ENCODE measurements at places on chromosomes 7 and 10.

GRCh38 chr7:49631071-49631815, 142.2 kb upstream of the VWC2 start:
- no peak for DNase-seq

GRCh38 chr7:74069086-74069541, 14.5 kb upstream of the LIMK1 start:
- no peak for DNase-seq

- no peak for DNase-seq
These were observed 276.3 kb downstream of the ADARB2 start for GRCh38 chr10:1461016-1461415.

DNA sequence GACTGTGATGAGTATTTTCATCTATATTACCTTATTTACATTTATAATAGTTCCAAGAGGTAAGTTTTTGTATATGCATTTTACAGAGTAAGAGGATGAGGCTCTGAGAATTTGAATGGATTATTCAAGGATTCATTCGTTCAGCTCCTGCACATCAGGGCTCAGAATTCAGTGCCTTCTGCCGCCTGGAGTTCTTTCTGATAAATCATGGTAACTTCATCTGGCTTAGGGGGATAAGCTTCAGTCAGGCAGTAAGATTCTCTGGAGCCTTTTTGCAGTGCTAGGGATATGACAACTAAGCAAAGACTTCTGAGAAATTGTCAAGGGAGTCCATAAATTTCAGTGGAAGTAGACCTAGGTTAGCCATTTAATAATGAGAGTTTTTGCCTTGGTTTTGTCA, 668.6 kb downstream of the NRG3 start:
- DNase-seq: no peak

DNA sequence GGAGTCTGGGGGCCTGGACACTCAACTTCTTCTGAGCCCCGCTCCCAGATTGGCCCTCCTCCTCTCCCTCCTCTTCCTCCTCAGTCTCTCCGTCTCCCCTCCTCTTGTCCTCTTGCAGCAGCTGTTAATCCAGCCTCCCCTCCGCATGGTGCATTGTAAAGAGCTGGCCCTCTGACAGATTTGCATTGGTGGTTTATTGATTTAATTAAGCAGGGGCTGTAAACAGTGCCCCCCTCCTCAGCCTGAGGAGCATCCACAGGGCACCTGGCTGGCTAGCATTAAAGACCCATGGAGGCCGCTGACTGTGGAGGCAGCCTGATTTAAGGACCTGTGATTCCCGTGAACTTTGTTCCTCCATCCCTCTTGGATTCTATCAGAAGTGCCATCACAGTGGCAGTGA, 28.9 kb upstream of the PCBD1 start:
- DNase-seq: no peak

DNA sequence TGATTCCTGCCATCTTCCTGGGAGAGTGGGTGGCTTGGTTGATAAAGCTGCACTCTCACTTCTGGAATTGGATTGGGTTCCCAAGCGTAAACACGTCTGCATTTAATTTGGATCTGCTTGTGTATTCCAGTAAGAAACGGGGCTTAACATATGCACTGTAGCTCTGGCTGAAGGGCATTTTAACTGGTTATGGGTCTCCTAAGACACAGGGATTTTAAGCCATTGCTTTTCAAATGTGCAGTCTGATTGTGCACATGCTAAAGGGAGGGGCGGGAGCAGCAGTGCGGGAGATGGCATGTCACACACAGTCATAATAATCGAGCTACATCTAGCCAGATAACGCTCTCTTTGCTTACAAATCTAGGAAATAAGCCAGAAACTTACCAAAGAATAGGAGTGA, 247.3 kb upstream of the LYZL1 start:
- no peak for DNase-seq

DNA sequence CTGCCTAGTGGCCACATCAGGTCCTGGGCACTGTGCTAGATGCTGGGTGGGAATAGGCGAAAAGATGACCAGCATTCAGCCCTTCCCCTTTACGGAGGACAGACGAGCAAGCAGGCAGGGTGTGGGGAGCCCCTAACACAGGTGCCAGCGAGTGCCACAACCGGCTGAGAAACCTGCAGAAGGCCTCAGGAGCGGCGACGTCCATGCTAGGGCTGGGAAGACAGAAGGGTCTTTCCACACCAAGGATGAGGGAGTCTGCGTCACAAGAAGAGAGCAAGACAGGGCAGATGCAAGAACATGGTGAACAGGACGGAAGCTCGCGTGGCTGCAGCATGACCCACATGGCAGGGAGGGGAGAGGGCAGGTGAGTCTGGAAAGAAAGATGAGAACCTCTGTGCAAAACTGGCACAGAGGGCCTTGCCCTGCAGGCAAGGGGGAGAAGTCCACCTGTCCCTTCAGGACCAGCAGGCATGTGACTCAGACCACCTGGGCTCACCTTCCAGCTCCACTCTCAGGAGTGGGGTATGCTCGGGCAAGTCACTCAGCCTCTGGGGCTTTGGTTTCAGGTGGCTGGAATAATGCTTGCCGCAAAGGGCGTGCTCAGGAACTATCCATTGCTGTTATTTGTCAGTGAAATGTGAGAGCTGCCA, 36.6 kb downstream of the KCNH2 start:
- DNase-seq: no peak

GRCh38 chr10:15813415-15813814, 46.9 kb downstream of the MINDY3 start:
- no peak for DNase-seq

DNA sequence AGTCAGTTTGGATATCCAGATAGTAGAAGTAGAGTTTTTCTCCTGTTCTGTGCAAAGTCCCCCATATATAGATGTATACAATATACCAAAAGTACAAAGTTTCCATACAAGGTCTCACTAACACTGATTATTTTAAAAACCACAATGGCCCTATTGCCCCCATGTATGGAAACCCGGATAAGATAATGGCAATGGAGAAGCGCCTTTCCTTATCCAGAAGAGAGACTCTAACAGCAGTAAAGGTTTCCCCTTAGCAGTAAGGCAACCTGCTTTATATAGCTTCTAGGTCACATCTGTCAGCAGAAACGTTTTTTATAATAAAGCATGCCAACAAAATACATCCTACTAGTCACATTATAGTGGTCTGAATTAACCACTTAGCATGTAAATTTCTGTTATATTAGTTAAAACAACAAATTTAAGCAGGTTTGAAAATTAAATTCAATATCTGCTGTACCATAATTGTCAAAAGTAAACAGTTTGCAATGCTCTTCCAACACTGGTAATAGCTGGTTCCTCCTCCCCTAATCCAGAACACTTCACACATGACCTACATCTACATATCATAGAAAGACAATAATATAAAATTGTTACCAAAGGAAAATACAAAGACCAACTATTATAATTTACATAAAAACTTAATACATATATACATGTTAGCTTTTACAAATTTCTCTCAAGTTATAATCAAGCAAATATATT, 22.4 kb downstream of the USP6NL start:
- no peak for DNase-seq

Measured in stimulated activated CD8-positive, alpha-beta memory T cell treated with anti-CD3 and anti-CD28 coated beads, Interleukin-15, amount 100 ng/mL, for 24 hours (primary cell).